ENCODE measurements at places on chromosomes 7 and 10. TPM values are rescaled to one million over a fixed set of nuclear protein-coding genes. Genes with fewer than 3 reads are reported as not detected.

Gene PIK3AP1
- total RNA-seq: 3.5 TPM

Gene GCK
- 4.5 TPM for total RNA-seq

Gene RASSF4
- total RNA-seq: 16.2 TPM

Gene OR2F1
- not detected for total RNA-seq

Gene PDZD7
- total RNA-seq: 1.9 TPM

- no peak overlapping the region for H3K4me3 ChIP-seq
- peaks cover 4% of the 10 kb centered on the region for H3K4me1 ChIP-seq
- H3K27ac ChIP-seq: no peak overlapping the region
- no peaks in the 10 kb centered on the region for H3K36me3 ChIP-seq
- no peak for DNase-seq
Observed at GRCh38 chr7:44294325-44295069, 30.9 kb downstream of the CAMK2B start.

GRCh38 chr10:35027567-35027966 is 62.6 kb downstream of the CUL2 start:
- no peaks in the 10 kb centered on the region for H3K4me1 ChIP-seq
- H3K27me3 ChIP-seq: no peaks in the 10 kb centered on the region
- no peak overlapping the region for H3K27ac ChIP-seq
- peaks cover 42% of the 10 kb centered on the region for H3K36me3 ChIP-seq

GRCh38 chr7:120941064-120941463 is 9.5 kb upstream of the ING3 start:
- H3K27me3 ChIP-seq: no peaks in the 10 kb centered on the region
- H3K36me3 ChIP-seq: no peaks in the 10 kb centered on the region
- DNase-seq: no peak
- H3K27ac ChIP-seq: no peak overlapping the region

DNA sequence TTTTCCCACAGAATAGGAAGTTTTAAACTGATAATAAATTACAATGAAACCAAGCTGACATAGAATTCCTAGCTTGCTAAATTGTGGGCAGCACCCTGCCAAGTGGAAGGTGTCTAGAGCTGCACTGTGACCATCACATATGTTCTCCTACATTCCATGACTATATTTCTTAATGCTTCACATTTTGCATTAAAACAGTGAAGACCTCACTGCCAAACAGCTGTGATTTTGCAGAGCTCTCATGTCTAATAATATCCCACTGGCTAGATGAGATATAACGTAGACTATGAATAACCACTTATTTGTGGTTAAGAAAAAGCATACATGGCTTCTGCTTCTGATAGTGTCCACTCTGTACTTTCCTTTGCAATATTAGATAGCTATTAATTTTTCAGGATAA is 228.3 kb upstream of the TEX47 start:
- H3K36me3 ChIP-seq: no peaks in the 10 kb centered on the region
- H3K27ac ChIP-seq: no peak overlapping the region
- no peaks in the 10 kb centered on the region for H3K27me3 ChIP-seq

GRCh38 chr10:72765051-72765745 is 73.3 kb downstream of the MCU start:
- no peak for DNase-seq
- H3K27ac ChIP-seq: no peak overlapping the region
- no peak overlapping the region for H3K4me3 ChIP-seq
- no peaks in the 10 kb centered on the region for H3K27me3 ChIP-seq
- peaks cover 19% of the 10 kb centered on the region for H3K4me1 ChIP-seq

DNA sequence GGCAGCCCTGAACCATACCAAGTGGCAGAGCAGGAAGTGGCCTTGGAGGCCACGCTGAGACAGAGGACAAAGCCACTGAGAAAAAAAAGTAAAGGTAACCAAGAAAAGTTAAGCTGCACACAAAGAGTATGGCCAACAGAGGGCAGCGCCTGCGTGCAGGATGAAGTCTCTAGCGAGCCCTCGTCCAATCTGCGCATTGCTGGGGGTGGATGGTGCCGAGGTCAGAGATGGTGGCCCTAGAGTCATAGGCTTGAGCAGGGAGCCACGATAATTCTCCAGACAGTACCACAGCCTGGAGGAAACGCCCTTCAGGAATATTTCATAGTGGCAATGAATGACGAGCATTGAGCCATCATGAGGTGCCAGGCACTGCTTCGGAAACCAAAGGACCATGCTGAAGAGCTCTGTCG is 9.7 kb downstream of the ATP6V0E2 start:
- H3K36me3 ChIP-seq: no peaks in the 10 kb centered on the region
- H3K27me3 ChIP-seq: no peaks in the 10 kb centered on the region
- peak; percentile 78 for DNase-seq
- no peak overlapping the region for H3K4me3 ChIP-seq
- H3K4me1 ChIP-seq: peaks cover 17% of the 10 kb centered on the region

- peaks cover 54% of the 10 kb centered on the region for H3K36me3 ChIP-seq
- no peak overlapping the region for H3K4me3 ChIP-seq
- no peak for DNase-seq
- no peaks in the 10 kb centered on the region for H3K4me1 ChIP-seq
- H3K27ac ChIP-seq: no peak overlapping the region
- no peaks in the 10 kb centered on the region for H3K27me3 ChIP-seq
Observed at GRCh38 chr7:158121441-158122045, 466.1 kb downstream of the PTPRN2 start.

DNA sequence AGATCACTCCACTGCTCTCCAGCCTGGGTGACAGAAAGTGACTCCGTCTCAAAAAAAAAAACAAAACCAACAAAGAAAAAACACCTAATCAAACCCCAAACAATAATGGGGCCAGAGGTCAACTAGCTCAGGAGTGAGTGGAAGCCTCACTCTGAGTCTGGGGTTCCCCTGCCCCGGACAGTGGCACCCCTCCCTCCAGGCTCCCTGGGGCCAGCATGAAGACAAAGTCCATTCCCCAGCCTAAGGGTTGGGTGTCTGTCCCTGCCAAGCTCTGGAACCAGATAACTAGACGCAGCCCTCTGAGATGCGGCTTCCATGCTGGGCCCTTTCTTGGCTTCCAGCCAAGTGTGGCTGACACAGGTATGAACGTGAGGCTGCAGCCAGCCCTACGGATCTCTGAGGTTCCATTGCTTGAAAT is 1.7 kb upstream of the FUOM start:
- H3K36me3 ChIP-seq: peaks cover 22% of the 10 kb centered on the region
- H3K27me3 ChIP-seq: peaks cover 12% of the 10 kb centered on the region
- no peak overlapping the region for H3K27ac ChIP-seq
- no peak for DNase-seq
- H3K4me1 ChIP-seq: no peaks in the 10 kb centered on the region

DNA sequence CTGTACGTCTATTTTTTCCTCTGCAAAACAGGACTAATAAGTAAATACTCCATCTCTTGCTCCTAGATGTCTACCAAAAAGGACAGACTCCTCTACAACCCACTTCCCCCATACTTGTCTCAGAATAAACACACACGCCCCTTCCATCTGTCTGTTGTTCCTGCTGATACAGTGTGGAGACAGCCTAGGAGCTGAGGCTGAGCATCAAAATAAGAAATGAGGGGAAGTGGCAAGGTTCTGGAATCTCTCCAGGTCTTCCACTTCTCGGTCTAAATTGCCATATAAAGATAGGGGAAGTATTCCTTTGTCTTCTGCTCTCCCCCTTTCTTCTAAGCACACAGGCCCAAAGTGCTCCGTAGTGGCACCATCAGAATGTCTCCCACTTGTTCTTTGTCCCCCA is 30.8 kb upstream of the VSIR start:
- DNase-seq: no peak
- no peak overlapping the region for H3K4me3 ChIP-seq
- peaks cover 3% of the 10 kb centered on the region for H3K4me1 ChIP-seq
- H3K36me3 ChIP-seq: no peaks in the 10 kb centered on the region

DNA sequence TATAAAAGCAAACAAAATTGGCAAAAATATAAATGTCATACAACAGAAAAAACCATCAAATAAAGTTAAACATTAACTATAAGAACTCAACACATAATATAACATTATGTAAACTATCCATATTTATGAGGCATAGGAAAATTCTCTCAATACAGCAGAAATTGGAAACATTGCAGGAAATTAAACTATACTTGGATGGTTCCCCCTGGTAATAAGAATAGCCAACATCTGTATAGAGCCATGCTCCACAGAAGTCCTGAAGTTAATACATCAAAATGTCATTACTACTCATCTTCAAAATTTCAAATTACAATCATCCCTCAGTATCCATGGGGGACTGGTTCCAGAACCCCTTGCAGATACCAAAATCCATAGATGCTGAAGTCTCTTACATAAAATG is 350.5 kb downstream of the PARD3 start:
- no peaks in the 10 kb centered on the region for H3K36me3 ChIP-seq
- DNase-seq: no peak
- no peak overlapping the region for H3K27ac ChIP-seq
- no peak overlapping the region for H3K4me3 ChIP-seq

GRCh38 chr10:58637352-58637751 is 124.7 kb downstream of the BICC1 start:
- DNase-seq: no peak
- H3K27ac ChIP-seq: no peak overlapping the region
- H3K36me3 ChIP-seq: peaks cover 4% of the 10 kb centered on the region
- H3K4me1 ChIP-seq: peaks cover 32% of the 10 kb centered on the region

DNA sequence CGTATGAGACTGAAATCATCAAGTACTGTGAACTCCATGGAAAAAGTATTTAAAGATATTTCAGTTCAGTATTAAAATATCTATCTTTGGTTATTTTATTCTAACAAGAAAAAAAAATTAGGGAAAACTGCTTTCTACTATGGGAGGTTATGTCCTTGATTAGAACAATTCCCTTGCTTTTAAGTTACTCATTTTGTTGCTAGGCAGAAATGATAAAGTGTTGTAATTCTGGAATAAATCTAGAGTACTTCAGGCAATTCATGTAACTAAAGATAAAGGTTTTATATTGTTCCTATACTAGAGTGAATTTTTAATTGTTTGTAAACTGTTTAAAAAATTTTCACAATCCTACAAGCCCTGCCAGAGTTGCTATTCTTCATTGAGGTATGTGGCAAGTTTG is 92.0 kb downstream of the BBS9 start:
- no peaks in the 10 kb centered on the region for H3K27me3 ChIP-seq
- H3K4me1 ChIP-seq: peaks cover 3% of the 10 kb centered on the region
- peaks cover 9% of the 10 kb centered on the region for H3K36me3 ChIP-seq
- H3K27ac ChIP-seq: no peak overlapping the region

DNA sequence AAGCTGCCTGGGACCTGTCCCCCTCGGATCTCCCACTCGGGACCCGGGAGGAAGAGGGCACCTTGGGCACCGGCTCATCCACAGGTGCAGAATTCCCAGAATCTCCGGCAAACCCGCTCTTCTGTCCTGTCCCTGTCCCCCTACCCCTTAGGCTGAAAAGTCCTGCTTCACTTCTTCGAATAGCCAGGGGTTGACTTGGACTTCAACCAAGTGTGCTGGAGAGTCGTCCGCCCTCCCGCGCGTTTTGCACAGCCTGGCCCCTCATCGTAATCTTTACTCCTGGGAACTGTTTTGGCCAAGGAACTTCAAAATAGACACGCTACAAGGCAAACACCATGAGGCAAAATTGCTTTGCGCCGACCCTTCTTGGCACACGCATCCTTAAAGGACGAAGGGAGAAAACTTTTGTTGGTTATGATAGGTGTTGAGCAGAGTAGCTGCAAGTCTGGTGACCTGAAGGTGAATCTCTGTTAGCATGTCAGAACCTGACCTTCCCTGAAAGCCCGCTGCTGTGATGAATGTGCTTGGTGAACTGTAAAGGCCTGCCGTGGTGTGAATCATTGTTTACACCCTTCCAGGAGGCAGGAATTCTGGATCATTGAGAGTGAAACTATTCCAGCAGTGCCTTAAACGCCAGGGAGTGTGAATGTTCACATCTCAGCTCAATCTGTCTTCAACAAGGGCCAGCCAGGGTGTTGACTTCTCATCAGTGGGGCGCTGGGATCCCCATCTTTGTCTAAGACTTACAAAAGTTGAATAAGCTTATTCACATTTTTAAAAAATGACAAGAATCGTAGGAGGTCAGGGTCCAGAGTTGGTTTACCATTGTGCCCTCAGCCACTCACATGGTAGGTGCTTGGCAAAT is 589 bp upstream of the RAPGEF5 start:
- peaks cover 17% of the 10 kb centered on the region for H3K36me3 ChIP-seq
- peaks cover 15% of the 10 kb centered on the region for H3K4me1 ChIP-seq
- H3K27me3 ChIP-seq: peaks cover 29% of the 10 kb centered on the region
- H3K4me3 ChIP-seq: peak overlapping the region; percentile 85
- H3K27ac ChIP-seq: no peak overlapping the region
- DNase-seq: no peak

DNA sequence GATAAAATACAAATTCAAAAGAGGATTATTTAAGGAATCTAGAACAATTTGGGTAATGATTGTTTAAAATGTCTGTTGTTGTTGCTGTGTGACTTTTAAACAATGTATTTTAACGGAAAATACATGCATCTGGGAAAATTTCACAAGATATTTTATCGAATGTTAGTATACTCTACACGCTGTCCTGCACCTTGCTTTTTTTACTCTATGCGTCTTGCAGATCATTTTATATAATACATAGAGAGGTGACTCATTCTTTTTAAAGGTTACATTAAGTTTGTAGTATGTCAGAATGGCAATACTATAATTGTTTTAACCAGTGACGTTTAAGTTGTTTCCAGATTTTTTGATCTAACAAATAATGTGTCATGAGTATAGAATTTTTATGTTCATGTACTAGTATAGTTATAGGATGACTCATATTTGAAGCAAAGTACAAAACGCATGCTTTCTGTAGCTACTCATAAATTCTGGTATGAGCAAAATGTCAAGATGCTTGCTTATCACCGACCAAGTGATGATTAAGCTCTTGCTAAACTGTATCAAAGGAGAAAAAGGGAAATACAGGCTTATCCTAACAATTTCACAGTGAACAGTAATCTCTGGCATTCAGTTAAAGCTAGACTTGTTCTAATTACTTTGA is 4.9 kb downstream of the DKK1 start:
- no peak for DNase-seq
- peaks cover 47% of the 10 kb centered on the region for H3K27me3 ChIP-seq
- H3K4me3 ChIP-seq: no peak overlapping the region
- no peak overlapping the region for H3K27ac ChIP-seq
- peaks cover 6% of the 10 kb centered on the region for H3K4me1 ChIP-seq

GRCh38 chr7:13834328-13834761 is 155.1 kb downstream of the ETV1 start:
- H3K4me1 ChIP-seq: peaks cover 37% of the 10 kb centered on the region
- DNase-seq: no peak
- H3K36me3 ChIP-seq: no peaks in the 10 kb centered on the region
- H3K27me3 ChIP-seq: 0 out of 2 replicates have a peak, but pooled peaks cover under 1% of the 10 kb centered on the region
- no peak overlapping the region for H3K4me3 ChIP-seq

DNA sequence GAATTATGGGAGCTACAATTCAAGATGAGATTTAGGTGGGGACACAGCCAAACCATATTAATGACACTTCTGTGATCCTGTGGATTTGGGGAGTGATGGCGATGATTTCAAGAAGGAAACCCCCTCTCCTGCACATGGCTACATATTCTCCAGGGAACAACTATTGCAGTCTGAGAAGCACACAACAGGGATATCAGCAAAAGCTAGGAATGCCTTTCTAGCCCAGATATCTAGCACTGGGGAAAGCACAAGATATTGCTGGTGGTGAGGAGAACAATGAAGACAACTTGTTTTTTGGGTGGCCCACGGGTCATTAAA is 24.3 kb downstream of the EPDR1 start:
- no peak for DNase-seq
- H3K4me1 ChIP-seq: peaks cover 12% of the 10 kb centered on the region
- no peak overlapping the region for H3K4me3 ChIP-seq
- no peaks in the 10 kb centered on the region for H3K36me3 ChIP-seq
